NCI-H1092 (cell line): ENCODE measurements at places on chromosomes 12 and 14.
A peak's percentile ranks its signal among the peaks of the same experiment; 100 is the strongest.

DNA sequence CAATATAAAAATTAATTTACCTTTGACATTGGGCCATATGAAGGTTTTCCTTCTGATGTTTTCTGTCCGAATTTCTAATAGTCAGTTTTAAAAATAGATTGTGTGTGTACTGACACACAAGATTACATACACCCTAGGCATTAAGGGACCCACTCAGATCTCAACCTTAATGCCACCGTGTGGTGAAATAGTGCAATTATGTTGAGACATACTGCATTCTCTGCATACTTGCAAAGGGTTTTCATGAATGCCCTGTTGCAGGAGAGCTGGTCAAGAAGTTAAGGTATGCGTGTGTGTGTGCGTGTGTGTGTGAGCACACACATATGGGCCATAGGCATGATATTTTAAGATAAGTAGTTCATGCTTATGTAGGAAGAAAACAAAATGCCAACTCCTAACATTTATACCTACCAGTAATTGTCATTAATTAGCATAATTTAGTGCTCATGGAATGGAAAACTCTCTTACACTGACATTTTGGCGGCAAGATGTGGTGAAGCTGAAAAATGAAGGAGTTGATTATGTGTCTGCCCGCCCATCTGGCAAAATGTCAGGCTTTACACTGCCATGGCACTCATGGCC is 58.8 kb downstream of the PIK3C2G start:
- peak; percentile 2 for DNase-seq

DNA sequence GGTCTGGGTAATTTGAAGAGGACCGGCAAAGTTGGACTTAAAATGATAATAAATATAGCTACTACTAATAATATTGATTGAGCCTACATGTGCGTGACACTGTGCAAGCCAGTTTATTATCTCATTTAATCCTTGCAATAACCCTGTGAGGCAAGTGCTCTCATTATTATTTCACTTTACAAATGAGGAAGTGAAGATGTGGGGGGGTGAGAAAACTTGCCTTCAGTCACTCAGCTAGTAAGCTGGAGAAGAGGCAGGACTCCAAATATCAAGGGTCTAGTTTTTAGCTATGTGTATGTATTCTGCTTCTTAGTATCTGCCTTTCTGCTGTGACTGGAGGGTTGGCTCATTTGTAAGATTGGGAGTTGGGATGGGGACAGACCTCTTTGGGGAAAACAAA is 39.2 kb downstream of the NPAS3 start:
- no peak for DNase-seq

DNA sequence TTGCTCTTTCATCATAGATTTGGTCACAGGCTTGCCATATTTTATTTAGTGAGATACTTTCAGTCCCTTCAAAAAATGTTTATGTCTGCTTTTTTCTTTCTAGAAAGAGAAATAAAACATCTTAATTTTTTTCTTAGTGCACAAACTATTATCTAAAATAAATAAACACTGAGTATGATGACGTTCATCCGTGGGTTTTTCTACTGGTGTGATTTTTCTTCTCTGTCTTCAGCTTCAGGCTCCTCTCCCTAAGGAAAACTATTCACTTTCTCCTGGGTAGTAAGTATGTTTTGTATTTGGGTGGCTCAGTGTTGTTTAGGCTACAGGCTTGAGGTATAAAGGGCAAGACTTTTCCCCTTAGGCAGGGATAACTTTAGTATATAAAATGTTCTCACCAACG is 154.7 kb downstream of the DACT1 start:
- DNase-seq = no peak

- DNase-seq = no peak
Measured at GRCh38 chr12:32344047-32344446, 55.3 kb upstream of the FGD4 start.

- DNase-seq = no peak
Measured at GRCh38 chr12:75184516-75184915, 25.1 kb downstream of the KCNC2 start.

GRCh38 chr12:92802906-92803305 is 100.1 kb downstream of the PLEKHG7 start:
- DNase-seq = no peak

DNA sequence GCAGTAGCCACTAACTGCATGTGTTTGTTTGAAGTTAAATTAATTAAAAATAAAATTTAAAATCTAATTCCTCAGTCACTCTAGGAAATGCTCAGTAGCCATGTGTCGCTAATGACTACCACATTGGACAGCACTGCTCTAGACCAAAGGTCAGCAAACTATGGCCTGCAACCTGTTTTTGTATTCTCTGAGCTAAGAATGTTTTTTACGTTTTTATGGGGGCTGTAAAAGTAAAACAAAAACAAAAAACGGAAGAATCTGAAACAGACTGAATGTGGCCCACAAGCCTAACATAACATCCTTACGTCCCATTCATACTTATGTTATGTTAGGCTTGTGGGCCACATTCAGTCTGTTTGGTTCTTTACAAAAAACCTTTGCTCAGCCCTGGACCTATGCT is 57.8 kb downstream of the LIN52 start:
- no peak for DNase-seq

DNA sequence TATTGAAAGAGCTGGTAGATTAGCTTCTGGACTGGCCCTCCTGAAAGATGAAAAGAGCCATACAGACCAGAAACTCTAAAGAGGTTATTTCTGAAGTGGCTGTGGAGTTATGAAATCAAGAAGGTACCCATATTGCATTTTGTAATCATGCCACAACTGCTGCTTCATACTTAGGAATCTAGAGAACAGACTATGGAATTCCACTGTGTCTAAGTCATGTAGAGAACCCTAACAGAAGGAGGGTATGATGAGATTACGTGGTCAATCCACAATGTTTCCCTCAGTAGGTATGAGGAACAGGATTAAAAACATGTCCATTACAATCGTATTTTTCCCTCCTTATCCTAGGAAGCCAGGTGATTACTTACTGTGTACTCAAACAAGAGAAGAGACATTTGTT is 708.8 kb downstream of the RERGL start:
- DNase-seq = no peak
